A549 (cell line): ENCODE measurements at places on chromosomes 4 and X.

DNA sequence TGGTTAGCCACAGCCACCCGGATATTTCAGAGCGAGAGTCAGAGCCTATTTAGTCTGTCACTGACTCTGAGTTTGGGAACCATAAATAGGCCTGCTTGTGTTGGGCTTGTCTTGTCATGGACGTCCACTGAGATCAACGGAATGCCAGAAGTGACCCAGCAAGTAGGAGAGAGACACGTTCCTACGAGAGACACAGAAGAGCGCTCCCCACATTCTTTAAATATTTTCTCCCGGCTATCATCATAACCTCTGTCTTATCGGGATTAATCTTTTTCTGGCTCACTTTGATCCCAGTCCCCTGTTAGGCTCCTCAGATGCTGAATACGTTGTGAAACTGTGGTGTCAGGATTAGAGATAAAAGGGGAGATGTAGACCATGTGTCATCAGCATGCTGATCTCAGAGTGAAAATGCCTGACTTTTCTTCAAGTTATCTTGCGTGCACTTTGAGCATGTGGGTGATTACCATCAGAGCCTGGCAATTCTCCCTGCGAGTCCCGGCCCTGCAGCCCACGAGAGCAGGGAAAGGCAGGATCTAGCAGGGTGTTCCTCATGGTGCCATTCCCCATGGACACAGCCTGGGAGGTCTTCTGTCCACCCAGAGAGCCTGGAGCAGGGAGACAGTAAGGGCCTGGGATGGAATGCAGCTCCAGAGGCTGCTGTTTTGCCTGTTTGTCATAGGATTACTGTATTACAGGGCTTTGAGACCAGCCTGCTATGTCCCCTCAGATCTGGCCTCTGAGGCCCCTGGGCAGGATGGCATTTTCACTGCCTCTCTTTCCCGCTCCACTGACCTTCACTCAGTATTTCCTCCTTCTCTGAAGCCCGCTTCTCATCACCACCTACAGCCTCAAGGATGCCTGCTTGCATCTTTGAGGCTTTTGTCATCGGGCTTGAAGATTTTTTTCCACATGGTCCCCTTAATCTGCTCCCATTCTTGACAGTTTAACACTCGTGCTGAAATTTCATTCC lies 2.8 kb upstream of the TENM3 start:
- DNase-seq, result peak; percentile 79

DNA sequence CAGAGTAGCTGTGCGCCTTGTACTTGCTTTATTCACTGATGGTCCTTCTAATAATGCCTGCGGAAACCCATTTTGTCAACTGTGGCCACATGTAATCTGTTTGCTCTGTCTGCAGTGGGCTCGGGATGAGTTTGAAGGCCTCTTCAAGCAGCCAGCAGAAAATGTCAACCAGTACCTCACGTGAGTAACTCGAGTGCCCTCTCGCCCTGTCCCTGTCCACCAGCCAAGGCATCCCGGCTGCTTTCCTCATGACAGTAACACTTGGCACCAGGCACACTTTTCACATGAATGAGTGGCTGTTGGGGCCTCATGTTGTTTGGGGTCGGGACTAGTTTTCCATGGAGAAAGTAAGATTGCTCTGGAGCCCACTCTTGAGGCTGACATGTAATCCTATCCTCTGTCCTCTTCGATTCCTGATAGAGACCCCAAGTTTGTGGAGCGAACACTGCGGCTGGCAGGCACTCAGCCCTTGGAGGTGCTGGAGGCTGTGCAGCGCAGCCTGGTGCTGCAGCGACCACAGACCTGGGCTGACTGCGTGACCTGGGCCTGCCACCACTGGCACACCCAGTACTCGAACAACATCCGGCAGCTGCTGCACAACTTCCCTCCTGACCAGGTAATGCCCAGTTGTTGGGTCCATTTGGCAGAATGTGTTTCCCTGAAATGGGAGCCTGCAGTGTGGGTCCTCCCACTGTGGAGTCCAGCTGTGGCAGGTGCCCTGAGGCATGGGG lies 8.8 kb upstream of the CDK16 start:
- no peak for DNase-seq

DNA sequence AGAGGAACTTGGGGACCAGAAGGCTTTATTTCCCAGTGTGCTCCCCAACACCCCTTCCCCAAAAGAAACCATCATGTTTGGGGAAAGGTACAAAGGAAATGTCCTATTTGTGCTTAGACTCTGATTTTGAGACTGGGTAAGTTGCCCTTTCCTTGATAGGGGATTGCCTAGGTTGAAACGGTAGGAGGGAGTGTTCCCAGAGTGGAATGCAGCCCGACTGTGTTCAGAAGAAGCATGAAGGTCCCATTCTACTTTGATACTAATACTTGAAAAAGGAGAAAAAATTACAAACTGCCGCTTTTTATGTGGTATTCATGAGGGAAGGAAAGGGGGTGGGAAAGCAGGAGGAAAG lies 32.4 kb upstream of the TMEM131L start:
- no peak for DNase-seq

GRCh38 chr4:15420642-15421041 lies 7.2 kb upstream of the C1QTNF7 start:
- DNase-seq, result no peak

DNA sequence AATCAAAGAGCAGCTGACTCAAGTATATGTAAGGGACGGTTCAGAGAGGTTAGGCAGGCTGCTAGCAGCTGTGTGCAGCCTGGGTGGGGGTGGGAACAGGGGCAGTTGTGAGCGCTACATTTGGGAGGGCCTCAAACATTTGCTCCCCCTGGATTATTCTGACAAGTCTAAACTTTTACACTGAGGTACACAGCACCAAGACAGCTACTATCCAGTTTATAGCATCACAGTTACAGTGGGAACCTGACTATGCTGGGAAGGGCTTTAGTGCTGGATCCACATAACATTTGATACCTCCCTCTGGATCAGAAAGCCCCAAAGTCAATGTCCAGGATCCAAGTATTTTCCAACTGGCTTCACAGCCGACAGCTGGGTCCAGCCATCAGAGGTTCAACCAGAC lies 55.8 kb upstream of the GIMD1 start:
- DNase-seq, result no peak

- no peak for DNase-seq
Measured at GRCh38 chr4:52250154-52250553, 199.1 kb downstream of the SPATA18 start.
